ENCODE measurements at places on chromosomes 4 and X.

DNA sequence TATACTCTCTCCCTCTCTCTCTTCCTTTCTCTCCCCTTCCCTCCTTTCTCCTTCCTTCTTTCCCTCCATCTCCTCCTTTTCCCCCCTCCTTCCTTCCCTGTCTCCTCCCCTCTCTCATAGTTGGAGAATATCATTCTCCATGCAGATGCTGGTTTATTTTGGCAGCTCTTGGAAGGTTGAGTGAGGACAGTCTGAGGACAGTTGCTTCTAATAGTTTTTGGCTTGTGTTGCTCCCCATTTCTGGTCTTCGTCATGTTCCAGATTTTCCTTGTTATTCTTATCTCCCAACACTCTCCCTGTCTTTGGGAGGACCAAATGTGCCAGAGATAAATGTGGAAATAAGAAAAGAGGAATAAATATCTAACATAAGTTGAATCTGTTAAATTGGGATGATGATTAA, 263.0 kb downstream of the FRMPD4 start:
- no peak for DNase-seq

DNA sequence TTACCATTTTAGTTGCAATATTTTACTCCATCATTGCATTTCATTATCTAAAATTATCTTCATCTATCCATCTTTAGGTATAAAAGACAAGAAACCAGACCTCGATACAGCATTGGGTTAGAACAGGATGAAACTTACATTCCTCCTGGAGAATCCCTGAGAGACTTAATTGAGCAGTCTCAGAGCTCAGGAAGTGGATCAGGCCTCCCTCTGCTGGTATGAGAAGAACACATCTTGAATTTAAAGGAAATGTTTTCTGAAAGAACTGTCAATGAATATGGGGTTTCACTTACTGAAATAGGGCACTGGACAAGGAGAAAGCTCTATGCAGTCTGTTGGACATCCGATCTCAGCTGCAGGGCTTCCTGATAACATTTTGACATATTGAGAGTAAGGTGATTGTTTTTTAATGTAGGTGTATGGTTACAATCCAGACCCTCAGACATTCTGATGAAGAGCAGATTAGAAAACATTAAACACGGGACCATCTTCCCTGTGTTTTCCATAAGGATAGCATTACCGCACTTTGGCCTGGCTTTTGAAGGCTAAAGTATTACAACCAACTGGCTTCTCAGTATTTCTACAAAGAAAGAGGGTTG, 367.2 kb downstream of the BMPR1B start:
- peak; percentile 42 for DNase-seq

GRCh38 chrX:111180750-111181240, 84.8 kb downstream of the PAK3 start:
- DNase-seq = peak; percentile 41

GRCh38 chrX:54415534-54416350, 24.5 kb upstream of the TSR2 start:
- peak; percentile 43 for DNase-seq

- DNase-seq = no peak
Observed at GRCh38 chr4:185548587-185548986, 13.3 kb upstream of the PDLIM3 start.

DNA sequence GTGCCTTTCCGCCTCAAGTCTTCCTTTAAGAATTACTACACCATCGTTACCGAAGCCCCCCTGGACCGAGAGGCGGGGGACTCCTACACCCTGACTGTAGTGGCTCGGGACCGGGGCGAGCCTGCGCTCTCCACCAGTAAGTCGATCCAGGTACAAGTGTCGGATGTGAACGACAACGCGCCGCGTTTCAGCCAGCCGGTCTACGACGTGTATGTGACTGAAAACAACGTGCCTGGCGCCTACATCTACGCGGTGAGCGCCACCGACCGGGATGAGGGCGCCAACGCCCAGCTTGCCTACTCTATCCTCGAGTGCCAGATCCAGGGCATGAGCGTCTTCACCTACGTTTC, 2.2 kb downstream of the PCDH10 start:
- peak; percentile 21 for DNase-seq

- no peak for DNase-seq
Observed at GRCh38 chr4:36322921-36323354, 41.5 kb downstream of the DTHD1 start.

DNA sequence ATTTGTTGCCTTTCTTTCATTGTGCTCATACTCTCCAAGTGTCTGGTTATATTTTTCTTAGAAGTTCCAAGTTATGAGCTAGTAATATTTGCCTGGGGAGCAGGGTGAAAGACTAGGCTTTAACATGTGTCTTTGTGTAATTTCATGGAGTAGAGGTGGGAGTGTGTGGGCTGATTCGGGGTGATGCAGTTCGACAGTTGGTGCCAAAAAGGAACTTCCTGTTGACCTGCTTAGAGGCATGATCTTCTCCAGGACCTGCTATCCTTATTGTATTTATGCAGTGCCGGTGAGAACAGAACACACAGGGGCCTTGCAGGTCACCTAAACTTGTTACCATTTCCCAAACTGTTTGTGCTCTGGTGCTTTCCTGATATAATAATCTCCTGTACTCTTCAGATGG, 21.2 kb downstream of the USP53 start:
- no peak for DNase-seq

DNA sequence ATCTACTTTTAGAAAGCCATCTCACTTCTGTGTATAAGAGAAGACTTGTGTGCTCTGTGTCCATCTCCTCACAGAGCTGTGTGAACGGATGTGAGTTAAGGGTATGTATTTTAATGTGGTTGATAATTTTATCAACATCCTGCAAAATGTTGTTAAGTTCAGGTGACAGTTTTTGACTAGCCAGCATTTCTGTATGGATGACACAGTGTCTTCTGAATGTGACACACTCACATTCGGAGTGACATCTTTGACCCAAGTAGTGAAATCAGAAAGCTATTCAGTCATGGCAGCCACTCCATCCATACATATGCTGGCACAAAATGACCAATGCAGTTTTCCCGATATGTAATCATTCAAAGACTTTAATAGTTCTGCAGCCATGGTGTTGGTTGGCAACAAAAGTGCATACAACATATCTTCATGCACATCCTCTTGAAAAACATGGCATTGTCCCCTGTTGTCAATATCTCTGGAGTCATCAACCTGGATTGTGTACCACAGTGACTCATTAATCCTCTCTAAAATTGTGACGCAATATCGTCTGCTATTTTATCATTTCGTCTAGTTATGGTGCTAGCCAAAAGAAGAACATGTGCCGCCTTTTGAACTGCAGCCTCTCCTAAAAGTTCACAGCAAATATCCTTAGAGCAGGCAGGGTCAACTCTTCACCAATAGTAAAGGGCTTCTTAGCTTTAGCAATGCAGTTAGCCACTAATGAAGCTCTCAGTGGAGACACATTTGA, 6.8 kb upstream of the FGF2 start:
- no peak for DNase-seq

DNA sequence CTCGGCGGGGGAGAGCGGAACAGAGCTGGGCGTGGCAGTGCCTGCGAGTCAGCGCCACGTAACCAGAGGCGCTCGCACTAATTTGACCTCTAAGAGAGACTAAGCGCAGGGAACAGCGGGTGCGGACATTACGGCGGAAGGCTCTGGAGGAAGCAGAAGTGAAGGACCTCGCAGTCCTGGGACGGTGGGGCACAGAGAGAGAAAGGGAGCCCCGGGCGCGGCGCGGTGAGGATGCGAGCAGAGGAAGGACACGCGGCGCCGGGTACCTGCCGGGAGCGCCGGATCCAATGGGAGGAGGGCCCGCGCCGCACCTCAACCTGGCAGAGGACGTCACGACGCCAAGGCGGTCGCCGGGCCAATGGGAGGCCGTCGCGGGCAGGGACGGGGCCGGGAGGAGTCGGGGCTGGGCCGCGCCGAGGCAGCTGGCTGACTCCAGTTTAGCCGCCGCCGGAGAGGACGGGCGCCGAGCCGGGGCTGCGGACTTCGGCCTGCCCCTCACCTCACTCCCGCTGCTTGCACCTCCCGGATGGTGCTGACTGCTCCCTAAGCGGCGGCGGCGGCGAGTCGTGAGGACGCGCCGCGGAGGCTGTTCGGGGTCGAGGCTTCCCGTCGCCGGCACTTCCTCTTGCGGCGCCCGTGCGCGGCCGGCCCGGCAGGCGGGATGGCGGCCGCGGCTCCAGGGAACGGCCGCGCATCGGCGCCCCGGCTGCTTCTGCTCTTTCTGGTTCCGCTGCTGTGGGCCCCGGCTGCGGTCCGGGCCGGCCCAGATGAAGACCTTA, at the start of gene TMEM165:
Gene TMEM165 (plus strand): TSS at position 429 of the 779 bp plus-strand sequence. CDS start 233 bp downstream, at position 662.
- peak; percentile 93 for DNase-seq

DNA sequence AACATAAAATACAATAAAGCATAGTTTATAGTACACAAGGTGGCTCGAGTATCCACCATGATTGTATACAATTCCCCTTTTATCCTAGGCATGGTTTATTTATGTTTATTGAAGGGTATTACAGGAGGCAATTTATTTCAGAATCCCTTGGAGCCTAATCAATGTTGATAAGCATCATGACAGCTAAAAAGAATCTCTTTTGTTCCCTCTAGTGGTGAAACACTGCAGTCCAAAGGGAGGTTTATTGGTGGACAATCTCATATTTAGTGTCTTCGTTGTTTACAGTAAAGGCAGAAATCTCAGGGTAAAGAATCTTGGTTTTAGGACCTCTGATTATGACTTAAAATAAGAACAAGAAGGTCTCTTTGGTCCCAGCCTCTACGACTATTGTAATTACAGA, 1712.5 kb downstream of the C4orf33 start:
- DNase-seq = no peak

- DNase-seq = no peak
Observed at GRCh38 chr4:149973181-149973580, 105.1 kb upstream of the DCLK2 start.

GRCh38 chr4:95472534-95472933, 76.2 kb downstream of the UNC5C start:
- no peak for DNase-seq

DNA sequence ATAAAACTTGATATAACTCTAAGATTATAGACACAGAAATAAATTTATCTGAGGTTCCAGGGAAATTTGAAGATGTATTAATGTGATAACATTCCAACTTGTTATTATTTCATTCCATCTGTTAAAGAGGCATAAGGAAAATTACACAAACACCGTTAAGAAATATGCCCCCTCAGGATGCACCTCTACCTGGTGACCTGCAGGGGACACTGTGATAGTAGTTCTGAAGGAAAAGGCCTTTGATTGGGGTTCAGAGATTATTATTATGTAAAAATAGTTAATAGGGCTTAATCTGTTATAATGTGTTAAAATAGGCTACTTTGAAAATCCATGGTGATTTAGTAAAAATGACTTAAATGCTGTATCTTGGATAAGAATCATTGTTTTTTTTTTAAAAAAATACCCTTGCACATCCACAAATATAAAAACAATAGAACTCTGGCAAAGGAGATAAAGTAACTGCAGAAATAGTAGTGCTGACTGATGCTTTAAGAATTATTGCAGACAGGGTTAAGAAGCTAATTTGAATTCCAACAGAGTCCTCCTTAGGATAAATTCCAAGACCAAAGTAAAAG, 6.1 kb upstream of the ABRAXAS1 start:
- no peak for DNase-seq

GRCh38 chr4:128823025-128823661, 13.6 kb downstream of the JADE1 start:
- DNase-seq = no peak

DNA sequence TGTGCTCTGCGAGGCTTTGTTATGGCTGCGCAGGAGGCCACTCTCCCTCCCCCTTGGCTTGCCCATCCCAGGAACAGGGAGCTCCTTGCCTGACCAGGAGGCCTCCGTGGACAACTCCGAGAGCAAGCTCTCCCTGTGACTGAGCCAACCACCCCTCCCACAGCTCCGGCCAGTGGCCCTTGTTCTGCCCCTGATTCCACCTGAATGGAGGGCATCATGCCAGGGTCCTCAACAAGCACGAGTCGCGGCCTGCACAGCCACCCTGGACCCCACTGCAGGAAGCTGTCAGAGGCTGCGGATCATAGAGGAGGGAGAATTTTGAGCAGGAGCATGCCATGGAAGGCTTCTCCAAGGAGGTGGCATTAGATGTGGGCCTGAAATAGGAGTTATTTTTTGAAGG, 44.8 kb upstream of the GRPEL1 start:
- no peak for DNase-seq

DNA sequence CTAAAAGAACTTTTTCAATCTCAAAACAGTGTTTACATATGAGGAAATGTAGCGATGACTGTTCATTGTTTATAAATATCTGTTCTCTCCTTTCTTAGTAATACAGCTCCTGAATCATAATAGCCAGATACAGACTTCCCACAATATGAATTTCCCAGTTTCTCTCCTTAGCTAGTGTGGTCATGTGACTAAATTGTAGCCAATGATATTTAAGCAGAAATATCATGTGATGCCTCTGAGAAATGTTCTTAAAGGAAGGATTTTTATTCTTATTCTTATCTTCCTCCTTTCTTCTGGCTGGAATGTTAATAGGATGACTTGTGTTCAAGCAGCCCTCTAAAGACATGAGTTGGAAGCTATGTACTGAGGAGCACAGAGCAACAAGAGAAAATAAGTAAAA, 383.7 kb upstream of the ATOH1 start:
- DNase-seq = no peak

GRCh38 chrX:68018248-68019203, 414.8 kb downstream of the OPHN1 start:
- no peak for DNase-seq

DNA sequence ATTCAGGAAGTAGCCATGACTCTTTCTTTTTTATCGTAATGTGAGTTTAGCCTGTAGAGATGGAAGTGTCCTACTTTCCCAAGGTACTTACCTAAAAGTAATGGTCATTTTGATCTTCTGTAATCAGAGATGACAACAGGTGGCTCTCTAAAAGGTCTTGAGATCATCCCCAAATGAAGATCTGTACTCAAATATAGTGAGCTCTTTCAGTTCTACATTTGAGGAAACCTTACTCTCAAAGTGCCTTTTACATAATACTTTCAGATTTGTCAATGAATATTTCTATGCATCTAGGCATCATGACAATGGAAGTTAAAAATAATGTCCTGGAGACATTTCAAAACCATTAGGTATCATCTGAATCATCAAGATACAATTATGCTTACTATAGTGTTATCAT, 17.2 kb upstream of the MND1 start:
- DNase-seq = no peak

GRCh38 chr4:103626296-103626695, 93.5 kb downstream of the TACR3 start:
- no peak for DNase-seq

DNA sequence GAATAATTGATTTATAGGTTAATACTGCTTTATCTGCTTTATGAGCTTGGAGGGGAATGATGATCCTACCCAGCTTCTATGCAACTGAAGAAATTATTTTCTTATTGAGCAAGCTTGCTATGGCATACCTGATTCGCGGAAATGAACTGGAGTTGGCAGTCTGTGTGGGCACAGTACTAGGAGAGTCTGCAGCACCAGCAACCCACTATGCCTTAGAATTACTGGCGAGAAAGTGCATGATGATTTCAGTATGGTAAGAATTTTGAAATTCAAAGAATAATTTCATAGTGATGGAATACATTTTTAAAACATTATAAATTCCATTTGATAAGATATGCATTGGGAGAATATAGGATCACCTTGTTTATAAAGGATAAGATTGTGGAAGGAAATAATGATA, 32.3 kb downstream of the SPATA4 start:
- DNase-seq = no peak

GRCh38 chrX:19611636-19612376, 96.5 kb upstream of the MAP3K15 start:
- no peak for DNase-seq
